ENCODE measurements at places on chromosomes 3 and 15.

DNA sequence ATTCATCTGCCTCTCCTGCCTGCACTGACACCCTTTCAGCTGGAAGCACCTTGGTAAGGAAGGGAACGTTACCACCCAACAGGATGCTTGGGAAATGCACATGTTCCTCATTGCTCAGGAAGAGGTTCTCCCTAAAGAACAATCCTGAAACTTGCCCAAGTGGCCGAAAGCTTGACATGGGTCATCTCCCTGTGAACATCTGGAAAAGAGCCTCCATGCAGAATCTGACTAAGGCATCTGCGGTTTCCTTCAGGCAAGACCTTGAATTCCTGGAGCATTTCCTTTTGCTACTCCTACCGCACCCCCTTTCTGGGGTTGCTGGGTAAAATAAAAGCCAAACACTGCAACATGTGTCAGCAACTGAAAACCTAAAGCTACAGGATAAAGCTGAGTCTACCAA is 68.7 kb upstream of the SNRK start:
- DNase-seq: no peak

GRCh38 chr3:89698208-89698830 is 590.9 kb downstream of the EPHA3 start:
- DNase-seq: no peak

- no peak for DNase-seq
Measured at GRCh38 chr15:22945071-22945470, 35.1 kb downstream of the CYFIP1 start.

GRCh38 chr15:70435369-70435768 is 328.0 kb downstream of the UACA start:
- DNase-seq: no peak

- DNase-seq: no peak
Measured at GRCh38 chr3:62892951-62893350, 17.7 kb upstream of the CADPS start.

GRCh38 chr3:127652246-127652995 is 20.3 kb upstream of the ABTB1 start:
- DNase-seq: no peak

- DNase-seq: no peak
Measured at GRCh38 chr15:83283138-83283812, 1.2 kb downstream of the BNC1 start.

GRCh38 chr15:66993874-66994696 is 71.3 kb upstream of the SMAD3 start:
- DNase-seq: no peak

DNA sequence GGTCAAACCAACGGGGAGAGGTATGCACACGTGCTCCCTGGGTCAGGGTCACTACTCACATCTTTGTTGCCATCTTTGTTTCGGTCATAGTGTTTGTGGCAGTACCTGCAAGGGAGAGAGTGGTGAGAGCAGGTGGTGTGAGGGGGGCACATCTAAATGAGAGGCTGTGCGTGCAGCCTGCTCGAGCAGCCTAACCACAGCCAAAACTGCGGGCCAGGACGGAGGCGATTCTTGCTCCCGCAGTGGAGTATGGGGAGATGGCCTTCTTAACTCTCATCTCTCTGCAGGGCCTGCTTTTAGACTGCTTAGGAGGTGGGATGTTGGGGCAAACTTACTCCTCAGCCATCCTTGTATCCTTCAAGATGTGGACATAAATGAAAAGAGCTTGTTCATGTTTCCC is 6.9 kb upstream of the PLA2G4F start:
- DNase-seq: no peak

DNA sequence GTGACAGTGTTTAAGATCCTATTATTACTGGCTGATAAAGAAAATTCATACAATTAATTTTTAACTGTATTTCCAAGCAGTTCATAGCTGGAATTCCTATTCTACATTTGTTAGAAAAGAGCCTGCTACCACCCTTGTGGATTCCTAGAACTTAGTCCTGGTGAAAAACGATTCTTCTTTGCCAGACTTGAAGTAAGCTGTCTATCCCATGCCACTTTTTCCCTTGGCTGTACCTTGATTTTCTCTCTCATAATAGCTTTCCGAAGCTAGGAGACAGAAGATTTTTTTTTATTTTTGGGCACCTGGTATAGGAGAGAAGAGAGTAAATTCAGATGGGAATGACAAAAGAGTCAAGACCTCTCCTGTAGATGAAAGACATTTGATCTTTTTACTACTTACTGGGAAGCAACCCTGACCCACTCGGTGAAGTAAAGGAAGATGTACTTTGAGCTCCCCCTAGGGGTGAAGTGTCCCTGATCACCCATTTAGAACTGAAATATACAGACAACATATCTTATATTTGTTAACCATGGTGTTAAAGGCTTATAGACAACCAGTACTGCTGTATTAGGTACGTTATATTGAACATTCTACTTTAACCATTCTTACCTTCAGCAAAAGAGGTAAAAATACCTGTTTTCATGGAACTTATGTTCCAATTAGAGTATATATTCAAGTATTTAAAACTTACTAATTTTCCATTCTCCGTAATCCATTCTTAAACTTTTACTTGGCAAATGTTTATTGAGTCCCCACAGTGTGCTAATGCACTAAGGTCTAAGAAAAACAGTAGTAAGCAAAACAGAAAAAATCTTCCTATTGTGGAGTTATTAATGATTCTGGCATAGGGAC is 36.2 kb upstream of the C3orf38 start:
- DNase-seq: no peak

- DNase-seq: no peak
Measured at GRCh38 chr3:129618186-129618820, 11.8 kb upstream of the PLXND1 start.

Data from esophagus squamous epithelium (tissue), 5 donors.